T47D (cell line): ENCODE measurements at places on chromosomes 2 and 18.

GRCh38 chr2:241724259-241724974 lies 10.0 kb upstream of the D2HGDH start:
- no peak for DNase-seq

DNA sequence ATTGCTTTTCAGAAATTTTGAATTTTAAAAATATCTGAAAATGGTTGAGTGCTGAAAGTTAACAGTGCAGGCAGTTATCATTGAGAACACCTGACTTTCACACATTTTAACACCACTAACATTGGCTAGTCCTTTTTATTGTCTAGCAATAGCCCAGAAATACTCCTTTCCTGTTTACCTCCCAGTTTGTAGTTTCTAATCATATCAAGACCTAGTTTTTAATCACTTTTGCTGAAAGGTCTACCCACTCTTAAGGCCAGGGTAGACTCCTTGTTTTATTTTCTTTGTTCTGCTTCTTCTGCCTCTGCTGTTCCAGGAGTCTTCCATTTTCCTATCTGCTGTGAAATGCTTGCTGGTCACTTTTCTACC lies 72.1 kb downstream of the UBE2E3 start:
- no peak for DNase-seq

DNA sequence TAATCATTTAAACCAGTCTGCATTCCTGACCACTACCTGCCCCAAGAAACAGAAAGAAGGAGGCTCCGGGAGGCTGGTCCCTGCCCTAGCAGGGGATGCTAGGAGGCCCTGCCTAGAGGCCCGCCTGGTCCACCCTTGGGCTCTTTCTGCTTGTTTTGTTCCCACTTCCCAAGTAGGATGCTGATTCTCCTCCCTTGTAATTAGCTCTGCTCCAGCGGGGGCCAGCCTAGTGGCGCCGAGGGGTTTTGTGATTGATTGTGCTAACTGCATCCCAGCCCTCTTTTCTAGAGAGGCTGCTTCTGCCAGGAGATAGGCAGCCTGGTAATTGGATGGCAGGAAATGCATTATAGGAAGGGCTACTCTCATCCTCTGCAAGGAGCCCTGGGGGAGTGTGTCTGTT lies 220.0 kb downstream of the LOXHD1 start:
- no peak for DNase-seq

- DNase-seq: no peak
Measured at GRCh38 chr2:120262761-120263428, 10.2 kb downstream of the RALB start.

GRCh38 chr2:119174216-119174992 lies 15.9 kb upstream of the C1QL2 start:
- peak; percentile 17 for DNase-seq

DNA sequence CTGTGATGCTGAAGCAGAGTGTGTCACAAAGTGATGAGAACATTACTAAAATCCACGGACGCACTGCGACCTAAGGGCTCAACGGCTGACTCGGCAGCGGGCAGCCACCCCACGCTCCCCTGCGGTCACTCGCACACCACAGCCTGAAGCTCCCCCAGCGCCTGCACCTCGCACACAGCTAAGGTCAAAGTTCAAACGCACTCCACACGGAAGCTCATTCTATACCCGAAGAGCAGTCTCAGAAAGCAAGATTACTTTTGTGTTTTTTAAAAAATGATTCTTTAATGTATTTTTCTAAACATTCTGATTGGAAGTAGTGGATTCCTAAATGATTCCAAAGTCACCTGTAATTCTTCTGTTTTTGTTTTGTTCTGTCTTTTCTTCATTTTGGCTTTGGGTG lies 21.7 kb downstream of the ASPRV1 start:
- no peak for DNase-seq

- no peak for DNase-seq
Measured at GRCh38 chr2:45713591-45713990, 62.1 kb downstream of the PRKCE start.

DNA sequence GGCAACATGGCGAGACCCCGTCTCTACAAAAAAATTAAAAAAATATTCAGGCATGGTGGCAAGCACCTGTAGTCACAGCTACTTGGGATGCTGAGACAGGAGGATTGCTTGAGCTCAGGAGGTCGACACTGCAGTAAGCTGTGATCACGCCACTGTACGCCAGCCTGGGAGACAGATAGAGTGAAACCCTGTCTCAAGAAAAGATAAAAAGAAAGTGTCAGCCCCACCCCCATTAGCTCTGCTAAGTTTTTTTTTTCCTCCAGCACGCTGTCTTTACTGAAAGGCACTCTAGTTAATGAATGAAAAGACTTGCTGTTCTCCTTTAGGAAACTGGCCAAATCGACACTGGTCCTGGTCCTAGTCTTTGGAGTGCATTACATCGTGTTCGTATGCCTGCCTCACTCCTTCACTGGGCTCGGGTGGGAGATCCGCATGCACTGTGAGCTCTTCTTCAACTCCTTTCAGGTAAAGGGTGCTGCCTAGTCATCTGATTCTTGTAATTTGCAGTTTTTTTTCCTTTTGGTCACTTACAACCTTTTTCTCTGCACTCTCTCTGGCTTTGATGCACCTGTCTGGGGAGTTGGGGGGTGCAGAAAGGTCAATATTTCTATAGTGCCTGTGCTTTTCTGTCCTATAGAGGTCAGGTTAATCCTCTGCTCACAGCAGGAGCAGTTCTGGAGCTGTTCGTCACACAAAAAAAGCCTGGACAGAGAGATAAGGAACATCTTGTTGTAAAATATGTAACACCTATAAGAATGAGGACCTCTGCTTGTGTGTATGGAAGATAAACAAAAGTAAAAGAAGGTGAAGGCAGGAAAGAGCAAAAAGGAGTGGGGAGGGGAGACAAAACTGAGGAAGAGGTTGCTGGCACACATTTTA lies 82.3 kb downstream of the PTH2R start:
- no peak for DNase-seq

GRCh38 chr2:39696838-39697237 lies 31.1 kb downstream of the TMEM178A start:
- DNase-seq: peak; percentile 30

GRCh38 chr2:11506611-11506969 lies 27.3 kb upstream of the GREB1 start:
- no peak for DNase-seq

DNA sequence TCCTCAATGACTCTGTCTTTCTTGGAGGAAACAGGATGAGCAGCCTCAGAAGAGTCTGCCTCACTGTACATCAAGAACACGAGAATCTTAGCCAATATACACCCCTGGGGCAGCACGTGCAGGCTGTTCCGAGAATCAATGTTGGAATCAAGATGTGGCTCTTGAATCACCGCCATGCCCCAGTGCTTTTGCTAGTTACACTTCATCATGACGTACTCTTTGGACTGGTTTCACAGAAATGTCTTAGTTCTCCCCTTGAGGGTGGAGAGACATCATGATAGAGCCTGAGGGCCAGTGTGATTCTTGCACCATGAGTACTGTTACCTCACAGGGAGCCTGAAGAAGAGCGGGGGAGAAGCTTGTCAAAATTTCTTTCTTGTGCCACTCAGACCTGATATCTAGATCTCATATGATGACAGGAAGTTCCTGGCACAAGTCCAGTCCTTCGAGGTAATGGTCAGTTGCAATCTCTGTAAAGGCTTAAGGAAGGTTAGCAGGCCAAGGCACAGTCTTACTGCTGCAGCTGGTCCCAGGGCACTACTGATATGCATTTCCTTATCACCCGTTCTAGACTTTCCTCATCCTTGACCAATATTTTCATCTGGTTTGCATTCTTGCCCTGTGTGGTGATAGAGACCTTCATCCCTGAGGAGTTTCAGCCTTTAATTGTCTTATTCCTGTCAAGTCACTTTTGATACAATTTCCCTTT lies 28.2 kb upstream of the STAT4 start:
- no peak for DNase-seq

GRCh38 chr2:35978218-35978617 lies 377.4 kb upstream of the CRIM1 start:
- DNase-seq: no peak

DNA sequence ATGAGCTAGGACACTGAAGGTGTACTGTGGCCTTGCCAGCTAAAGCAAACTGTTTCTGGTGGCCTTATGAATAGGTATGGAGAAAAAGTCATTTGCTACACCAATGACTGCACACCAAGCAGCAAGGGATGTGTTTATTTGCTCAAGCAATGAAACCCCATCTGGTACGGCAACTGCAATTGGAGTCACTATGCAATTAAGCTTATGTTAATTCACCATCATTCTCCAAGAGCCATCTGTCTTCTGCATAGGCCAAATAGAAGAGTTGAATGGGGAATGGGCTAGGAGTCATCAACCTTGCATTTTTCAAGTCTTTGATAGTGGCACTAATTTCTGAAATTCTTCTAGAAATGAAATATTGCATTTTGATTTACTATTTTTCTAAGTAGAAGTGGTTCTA lies 372.0 kb downstream of the KCNJ3 start:
- DNase-seq: no peak

DNA sequence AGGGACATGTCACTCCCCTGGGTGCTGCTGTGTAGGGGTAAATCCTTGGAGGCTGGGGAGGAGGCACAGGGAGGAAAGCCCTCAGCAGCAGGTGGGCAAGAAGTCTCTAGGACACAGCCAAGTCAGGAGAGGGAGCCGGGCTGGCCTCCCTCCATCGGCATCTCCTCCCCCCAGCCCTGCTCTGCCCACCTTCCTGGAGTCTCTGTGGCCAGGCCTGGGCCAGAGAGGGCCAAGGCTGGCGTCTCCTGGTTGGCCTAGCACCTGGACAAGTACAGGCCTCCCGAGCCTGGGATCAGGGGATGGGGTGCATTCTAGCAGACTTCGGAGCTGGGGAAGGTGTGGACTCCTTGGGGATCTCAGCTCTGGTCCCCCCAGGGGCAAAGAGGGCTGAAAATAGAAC lies 1.8 kb downstream of the SPEG start:
- DNase-seq: no peak

DNA sequence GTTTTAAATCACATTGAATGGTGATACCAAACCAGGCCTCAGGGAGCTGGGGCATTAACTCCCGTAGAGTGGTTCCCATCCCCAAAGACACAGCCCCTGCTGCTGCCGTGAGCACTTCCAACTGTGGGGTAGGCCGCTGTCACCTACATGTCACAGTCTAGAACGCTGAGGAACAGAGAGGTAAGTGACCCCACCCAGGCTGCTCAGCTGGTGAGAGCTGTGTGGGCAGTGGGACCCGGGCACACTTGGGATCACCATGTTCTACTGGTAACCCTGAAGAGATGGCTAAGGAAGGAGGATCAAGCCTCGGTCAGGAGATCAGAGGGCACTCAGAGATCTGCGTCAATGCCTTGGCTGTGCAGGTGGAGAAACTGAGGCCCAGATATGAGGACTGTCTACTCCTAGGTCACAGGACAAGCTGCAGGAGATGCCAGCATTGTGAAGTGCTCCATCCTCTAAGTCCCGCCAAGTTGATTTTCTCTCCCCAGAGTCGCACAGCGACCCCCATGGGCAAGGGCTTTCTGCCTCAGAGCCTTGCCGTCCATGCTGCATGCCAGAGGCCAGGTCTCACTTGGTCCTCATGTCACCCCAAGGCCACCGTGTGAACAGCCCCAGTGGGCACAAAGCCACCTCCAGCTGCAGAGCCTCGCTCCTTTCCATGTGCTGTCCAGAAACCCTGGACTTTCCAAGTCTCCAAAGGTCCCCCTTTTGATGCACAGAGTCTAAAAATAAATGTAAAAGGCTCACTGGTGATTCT lies 144.2 kb upstream of the OTOS start:
- no peak for DNase-seq

- no peak for DNase-seq
Measured at GRCh38 chr2:21820271-21820670, 696.5 kb downstream of the TDRD15 start.

DNA sequence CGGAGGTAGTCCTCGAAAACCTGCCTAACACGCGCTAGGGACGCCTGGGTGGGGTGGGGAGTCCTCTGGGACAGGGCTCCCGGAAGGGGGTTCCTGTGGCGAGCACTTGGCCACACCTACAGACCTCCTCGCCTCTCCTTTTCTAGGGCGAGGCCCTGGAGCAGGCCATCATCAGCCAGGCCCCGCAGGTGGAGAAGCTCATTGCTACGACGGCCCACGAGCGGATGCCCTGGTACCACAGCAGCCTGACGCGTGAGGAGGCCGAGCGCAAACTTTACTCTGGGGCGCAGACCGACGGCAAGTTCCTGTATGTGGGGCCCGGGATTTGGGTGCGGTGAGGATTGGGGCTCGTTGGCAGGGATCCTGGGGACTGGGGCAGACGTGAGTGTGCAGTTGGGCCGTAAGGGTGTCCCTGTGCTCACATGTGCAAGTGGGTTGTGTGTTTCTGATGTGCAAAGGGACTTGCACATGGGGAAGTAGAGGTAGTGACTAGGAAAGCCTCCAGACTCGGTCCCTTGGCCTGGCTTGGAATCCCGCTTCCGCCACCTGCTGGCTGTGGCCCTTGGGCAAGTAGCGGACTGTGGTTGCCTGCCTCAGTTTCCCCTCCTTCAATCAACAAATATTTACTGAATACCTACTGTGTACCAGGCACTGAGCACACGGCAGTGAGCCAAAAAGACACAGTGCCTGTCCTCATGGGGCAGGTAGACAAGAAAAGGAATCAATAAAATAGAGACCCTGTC lies 11.7 kb downstream of the ZAP70 start:
- DNase-seq: no peak

DNA sequence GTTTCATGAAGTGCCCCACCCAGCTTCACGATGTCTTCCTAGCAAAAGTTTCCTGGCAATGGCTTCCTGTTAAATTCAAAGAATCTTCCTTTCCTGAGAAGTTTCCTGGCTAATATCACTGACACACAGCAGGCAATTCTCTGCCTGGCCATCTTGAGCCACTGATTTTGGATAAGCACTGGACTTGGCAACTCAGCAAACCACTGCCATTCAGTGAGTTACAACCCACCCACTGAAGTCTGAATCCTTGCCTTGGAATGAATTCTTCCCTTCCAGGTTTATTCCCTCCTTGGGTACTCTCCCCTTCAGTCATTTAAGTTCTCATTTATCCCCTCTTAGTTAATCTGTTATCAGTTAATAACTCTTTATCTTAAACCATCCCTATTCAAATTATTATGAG lies 426.0 kb downstream of the MBD2 start:
- DNase-seq: no peak

DNA sequence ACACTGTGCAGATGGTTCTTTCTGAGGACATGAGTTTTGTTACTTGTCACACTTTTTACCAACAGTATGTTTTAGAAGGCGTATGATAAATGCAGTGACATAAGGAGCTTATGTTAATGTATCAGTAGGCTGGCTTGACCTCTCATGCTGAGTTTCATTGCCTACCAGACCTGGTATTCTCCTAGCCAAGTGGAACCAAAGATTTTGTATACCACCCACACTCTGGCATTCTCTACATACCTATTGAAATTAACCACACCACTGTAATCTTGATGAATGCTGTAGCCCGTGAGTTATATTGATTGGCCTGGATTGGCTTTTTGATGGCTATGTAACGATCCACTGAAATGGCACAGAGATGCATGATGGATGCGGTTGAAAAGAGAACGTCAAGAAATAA lies 11.4 kb downstream of the HTR2B start:
- DNase-seq: no peak

- DNase-seq: peak; percentile 52
Measured at GRCh38 chr2:16218625-16219024, 278.3 kb downstream of the MYCN start.

GRCh38 chr2:65388596-65389390 lies 43.6 kb downstream of the SPRED2 start:
- no peak for DNase-seq
